ENCODE measurements at places on chromosomes 13 and 19.

DNA sequence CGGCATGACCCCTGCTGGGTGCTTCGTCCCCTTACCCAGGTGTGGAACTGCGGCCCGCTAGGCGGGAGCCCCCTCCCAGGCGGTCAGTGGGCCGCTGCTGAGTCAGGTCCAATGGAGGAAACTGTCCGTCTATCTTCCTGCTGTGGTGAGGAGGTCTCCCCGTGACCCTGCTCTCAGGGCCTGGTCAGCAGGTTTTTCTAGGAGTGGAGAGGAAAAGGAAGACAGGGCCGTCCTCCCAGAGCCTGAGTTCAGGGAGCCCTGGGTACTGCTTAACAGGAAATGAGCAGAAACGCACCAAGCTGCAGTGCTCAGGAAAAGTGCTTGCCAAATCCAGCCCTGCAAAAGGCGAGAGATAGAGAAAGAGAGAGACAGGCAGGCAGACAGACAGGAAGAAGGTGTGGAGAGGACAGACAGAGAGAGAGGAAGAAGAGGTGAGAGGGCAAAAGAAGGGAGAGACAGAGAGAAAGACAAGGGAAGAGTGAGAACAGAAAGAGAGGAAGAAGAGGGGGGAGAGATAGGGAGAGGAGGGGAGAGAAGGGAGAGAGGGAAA, 10.3 kb downstream of the SH3GL1 start:
- DNase-seq, result no peak

GRCh38 chr13:91112201-91112923, 235.1 kb upstream of the MIR17HG start:
- no peak for DNase-seq

DNA sequence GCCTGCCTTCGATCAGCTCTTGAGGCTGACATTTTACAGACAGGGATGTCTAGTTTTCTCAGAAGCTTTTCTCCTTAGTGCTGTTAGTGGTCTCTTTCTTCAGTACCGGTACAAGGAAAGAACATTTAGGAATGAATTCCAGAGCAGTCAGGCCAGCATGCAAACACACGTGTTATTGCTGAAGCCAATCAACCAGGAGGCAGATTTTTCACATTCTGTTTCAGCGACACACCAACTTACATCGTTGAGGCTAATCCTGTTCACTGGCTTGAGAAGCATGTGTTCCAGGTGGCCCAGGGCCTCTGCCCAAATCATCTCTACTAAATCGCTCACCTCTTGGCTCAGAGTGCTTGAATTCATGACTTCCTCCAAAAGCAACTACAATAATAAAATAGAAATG, 19.2 kb downstream of the PARP4 start:
- no peak for DNase-seq

- no peak for DNase-seq
Observed at GRCh38 chr19:843836-844545, 3.2 kb downstream of the PRTN3 start.

DNA sequence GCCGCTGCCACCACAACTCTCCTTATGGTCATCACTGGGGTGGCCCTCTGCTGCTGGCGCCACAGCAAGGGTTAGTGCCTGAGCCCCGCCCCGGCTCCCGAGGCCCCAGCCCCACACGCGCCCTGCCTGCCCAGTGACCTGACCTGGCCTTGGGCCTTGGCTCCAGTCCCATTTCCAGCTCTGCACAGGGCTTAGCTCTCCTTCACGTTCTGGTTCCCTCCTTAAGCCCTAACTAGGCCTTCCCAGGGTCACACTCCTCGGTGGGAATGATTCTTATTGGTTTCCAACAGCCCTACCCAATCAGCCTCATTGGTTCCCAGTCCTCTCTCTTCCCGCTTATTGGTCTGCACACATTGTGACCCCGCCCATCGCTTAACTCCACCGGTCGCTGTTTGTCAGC, 5.8 kb downstream of the KIRREL2 start:
- DNase-seq, result no peak
